ENCODE measurements at places on chromosomes 1 and 21.

GRCh38 chr1:15362737-15363128 lies 47.0 kb upstream of the EFHD2 start:
- no peak for DNase-seq

DNA sequence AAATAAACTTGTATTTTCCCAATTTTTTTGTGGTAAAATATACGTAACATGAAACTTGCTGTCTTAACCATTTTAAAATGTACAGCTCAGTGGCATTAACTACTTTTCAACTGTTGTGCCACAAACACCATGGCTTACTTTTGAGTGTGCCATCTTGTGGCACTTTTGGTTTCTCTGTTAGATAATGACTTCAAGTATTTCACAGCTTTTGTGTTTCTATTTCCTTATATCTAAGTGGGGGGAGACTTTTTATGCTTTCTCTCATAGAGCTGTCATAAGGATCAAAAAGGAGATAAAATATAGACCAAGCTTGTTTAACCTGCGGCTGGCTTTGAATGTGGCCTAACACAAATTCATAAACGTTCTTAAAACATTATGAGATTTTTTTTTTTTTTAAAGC lies 44.3 kb downstream of the CDC14A start:
- DNase-seq, result no peak

DNA sequence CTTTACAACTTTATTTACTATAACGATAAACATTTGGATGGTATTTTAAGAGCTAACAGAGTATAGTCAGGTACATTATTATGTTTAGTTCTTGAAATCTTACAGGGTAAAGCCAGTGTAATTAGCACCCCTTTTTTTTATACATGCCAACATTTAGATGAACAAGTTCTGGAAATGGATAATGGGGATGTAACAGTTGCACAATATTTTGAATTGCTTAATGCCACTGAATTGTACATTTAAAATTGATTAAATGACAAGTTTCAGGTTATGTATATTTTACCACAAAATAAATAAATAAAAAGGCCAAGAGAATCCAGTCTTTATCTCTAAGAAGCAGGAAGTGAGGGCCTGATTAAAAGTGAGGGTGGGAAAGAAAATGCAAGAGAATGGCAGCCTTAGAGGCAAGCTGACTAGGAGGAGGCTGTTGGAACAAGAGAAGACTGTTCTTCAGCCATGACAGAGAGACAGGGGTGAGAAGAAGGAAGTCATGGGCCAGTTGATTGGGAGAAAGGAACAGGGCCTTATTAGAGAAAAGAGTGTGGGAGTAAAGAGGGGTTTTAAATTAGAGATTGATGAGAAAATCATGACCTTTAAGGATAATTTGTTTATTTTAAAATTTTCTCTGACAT lies 49.9 kb upstream of the TNFSF18 start:
- no peak for DNase-seq

DNA sequence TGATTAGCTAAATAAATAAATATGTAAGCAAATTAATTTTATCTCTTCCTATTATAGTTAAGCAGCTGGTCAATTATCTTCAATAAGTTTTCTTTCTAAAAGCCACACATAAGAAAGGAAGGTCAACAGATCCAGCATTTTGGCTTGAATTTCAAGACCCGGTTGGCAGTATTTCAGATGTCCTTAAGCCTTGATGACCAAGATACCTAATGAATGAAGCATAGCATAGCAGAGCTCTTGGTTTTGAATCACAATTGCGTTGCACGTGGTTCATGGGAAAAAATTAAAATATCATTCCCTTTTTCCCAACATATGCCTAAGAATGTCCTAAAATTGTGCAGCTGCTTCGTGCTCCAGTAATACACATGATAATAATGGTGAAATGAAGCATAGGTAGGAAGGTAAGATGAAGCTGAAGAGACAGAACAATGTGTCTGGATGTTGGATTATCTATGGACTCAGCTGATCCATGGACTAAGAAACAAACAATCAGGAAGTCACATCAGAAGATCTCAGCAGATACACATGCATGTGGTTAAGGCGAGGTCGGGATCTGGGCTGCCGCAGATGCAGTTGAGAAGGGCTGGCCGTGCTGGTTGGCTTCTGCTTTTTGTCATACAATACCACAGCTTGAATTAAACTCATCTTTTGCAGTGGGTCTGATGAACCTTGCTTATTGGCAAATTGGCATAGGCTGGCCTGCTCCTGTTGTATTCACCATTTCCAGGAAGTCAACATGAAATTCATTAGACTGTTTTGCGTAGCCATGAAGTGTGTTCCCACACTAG lies 284.9 kb upstream of the RUNX1 start:
- no peak for DNase-seq

DNA sequence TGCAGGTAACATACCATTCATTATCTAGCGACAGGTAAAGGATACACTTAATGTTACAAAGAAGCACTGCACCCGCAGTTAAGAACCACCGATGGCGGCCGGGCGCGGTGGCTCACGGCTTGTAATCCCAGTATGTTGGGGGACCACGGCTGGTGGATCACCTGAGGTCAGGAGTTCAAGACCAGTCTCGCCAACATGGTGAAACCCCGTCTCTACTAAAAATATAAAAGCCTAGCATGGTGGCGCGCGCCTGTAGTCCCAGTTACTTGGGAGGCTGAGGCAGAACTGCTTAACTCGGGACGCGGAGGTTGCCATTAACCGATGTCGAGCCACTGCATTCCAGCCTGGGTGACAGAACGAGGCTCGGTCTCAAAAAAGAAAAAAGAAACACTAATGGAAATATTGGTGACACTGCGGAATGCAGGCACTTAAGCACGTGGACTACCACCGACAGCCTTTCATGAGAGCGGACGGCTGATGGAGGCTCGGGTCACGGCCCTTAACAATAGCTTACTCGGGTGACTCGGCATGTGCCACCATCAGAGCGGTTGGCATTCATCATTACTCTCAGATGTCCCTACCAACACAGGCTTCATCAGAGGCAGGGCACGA lies 542 bp downstream of the GAS5 start:
- no peak for DNase-seq

DNA sequence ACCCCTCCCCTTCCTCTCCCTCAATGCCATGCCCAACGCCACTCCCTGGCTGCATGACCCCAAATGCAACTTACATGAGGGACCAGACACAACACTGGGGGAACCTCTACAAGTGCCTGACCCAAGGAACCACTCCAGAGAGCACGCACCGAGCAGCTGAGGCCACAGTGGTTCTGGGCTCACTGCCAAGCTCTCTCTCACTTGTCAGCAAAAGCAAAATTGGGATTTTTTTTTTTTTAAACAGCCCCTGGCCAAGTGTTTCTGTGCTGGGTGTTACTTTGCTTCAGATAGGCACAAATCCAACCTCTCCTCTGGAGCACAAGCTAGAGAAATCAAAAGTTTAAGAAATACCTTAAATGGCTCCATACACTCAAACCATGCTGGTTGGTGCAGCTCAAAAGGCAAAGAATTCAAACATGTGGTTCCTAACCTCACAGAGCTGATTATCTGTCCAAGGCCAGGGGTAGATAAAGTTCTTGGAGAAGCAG lies 363.0 kb downstream of the SETD4 start:
- DNase-seq, result no peak

All from activated naive CD8-positive, alpha-beta T cell treated with anti-CD3 and anti-CD28 coated beads, Interleukin-2, amount 10 ng/mL, durations not matched to agents 7 days and 5 days (primary cell).